ENCODE measurements at places on chromosomes 16 and 17. TPM values are rescaled to one million over a fixed set of nuclear protein-coding genes. Genes with fewer than 3 reads are reported as not detected.

- no peak for DNase-seq
Observed at GRCh38 chr16:83666449-83666848, 141.3 kb upstream of the HSBP1 start.

DNA sequence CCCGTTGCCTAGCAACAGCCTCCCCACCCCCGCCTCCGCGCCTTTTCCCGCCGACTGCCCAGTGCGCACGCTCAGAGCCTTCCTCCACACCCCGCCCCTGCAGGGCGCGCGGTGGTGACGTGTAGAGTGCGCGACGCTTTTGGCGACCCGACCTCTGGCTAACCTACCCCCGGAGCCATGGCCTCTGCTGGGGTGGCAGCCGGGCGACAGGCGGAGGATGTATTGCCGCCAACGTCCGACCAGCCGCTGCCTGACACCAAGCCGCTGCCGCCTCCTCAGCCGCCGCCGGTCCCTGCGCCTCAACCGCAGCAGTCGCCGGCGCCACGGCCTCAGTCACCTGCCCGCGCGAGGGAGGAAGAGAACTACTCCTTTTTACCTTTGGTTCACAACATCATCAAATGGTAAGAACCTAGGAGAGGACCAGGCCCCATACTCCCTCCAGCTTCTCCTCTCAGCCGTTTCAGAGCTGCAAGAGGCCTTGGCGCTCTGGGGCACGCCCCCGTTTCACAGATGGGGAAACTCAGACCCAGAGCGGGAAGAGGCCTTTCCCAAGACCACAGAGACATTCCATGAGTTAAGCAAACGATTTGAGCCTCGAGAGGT, at the start of gene MED9:
TSS of gene MED9 (plus strand) at position 136 of the 603 bp plus-strand sequence. CDS start at position 178, 42 bp downstream.
- DNase-seq = peak; percentile 85

- no peak for DNase-seq
Observed at GRCh38 chr17:76050538-76051467, 21.5 kb downstream of the SRP68 start.

DNA sequence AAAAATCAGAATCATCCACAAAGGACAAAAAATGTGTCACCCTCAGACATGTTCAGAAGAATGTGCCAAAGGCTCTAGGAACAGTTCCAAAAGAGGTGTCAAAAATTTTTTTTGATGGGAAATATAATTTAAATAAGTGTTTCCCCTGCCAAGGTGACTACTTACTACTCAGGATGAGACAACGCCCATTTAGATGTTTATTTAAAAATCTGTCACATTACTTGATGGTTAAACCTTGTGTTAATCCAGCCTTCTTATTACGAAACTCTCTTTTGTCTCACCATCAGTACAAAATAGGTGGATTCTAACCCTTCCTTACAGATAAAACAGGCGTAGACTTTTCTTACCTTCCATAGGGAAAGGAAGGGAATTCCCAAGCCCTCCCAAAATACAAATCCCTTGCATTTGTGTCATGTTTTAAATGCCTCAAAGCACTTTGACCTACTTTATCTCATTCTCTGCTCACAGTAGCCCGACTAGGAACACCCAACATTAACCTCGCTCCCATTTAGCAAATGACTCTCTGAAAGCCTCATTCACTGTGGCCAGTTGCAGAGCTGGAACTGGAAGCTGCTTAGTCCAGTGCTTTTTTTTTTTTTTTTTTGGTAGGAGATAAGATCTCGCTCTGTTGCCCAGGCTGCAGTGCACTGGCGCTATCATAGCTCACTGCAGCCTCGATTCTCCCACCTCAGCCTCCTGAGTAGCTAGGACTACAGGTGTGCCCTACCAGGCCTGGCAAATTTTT, 5.8 kb upstream of the GNA13 start:
- no peak for DNase-seq

- no peak for DNase-seq
Observed at GRCh38 chr16:968620-969019, 2.2 kb downstream of the LMF1 start.

GRCh38 chr17:38609280-38610031, 3.7 kb upstream of the SRCIN1 start:
- no peak for DNase-seq

DNA sequence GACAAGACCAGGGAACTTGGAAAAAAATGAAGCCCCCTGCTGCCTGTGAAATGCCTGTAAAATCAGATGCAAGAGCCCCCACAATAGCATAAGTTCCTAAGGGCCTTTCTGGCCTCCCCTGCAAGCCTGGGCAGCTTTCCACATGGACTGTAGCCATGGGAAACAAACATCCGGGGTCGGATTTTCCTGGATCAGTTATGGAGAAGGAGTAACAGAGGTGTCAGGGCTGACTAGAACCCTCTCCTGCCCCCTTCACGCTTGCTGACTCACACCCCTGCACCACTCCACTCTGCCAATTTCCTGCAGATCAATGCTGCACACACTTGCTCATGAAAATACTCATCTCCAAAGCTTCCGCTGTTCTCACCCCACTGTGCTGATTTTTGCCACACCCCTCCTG, 258.6 kb downstream of the CBLN1 start:
- peak; percentile 39 for DNase-seq

- peak; percentile 23 for DNase-seq
Observed at GRCh38 chr17:75514919-75515495, 330 bp downstream of the CASKIN2 start.

DNA sequence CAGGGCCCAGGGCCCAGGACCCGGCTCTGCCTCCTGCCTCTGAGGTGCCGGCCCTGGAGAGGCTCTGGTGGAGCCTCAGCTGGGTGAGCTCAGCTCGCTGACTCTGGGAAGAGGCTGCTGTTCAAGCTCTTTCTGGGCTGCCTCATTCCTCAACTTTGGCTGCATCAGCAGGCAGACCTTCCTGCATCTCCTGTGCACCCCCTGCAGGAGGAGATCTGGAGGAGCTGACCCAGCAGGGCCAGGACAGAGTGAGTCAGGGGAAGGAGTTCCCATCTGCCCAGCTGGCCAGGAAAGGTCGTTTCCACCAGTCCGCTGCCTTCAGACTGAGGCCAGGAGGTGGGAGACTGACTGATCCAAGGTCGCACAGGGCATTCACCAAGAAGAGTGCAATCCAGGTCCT, 10.7 kb downstream of the CRHR1 start:
- DNase-seq = no peak

GRCh38 chr17:2849327-2849670, 53.1 kb downstream of the RAP1GAP2 start:
- DNase-seq = no peak

- no peak for DNase-seq
Observed at GRCh38 chr16:75343941-75344340, 89.4 kb downstream of the CFDP1 start.

Gene ABR
- polyA plus RNA-seq = 111 TPM

Gene NTN3
- polyA plus RNA-seq = 0.38 TPM

Gene KRT40
- not detected for polyA plus RNA-seq

- DNase-seq = peak; percentile 81
Observed at GRCh38 chr17:42132941-42133340, 10.3 kb downstream of the HSPB9 start.

DNA sequence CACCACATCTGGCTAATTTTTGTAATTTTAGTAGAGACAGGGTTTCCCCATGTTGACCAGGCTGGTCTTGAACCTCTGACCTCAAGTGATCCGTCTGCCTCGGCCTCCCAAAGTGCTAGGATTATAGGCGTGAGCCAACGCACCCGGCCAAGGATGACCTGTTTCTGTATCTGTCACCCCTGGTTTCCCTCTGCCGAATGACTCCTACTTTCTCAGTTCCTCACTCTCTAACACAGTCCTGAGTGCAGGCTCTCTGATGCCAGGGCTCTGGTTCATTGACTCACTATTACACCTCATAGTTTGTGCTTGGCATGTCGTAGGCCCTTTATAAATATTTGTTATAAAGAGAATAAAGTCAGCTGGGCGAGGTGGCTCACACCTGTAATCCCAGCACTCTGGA, 10.7 kb upstream of the PRPF8 start:
- no peak for DNase-seq

DNA sequence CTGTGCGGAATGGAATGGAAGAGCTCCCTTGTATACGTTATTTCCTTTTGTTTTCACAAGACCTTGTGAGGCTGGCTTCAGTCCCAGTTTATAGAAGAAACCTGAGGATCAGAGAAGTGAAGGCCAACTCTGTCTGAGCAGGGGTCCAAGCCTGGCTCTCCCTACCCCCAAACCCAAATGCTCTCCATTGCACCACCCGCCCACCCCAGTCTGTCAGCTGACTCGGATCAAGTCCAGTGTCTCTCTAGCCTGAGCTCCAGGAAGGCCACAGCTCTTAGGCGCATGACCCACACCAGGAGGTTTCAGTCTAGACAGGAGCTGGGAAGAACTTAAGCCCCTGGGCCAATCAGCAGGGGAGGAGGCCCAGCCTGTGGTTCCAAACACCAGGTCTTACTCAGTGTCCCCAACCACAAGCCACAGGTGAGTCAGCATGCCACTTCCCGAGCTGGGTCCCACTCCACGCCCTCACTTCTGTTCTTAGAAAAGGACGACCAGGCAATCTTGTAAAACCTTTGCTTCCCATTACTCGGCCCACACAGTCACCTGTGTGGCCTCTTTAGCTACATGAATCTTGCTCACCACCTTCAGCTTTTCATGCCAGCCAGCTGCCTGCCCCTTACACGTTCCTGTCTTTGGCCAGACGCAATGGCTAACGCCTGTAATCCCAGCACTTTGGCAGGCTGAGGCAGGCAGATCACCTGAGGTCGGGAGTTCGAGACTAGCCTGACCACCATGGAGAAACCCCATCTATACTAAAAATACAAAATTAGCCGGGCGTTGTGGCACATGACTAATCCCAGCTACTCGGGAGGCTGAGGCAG, 27.8 kb downstream of the TK2 start:
- DNase-seq = peak; percentile 76

Gene ZFPM1
- 1.1 TPM for polyA plus RNA-seq

- DNase-seq = no peak
Observed at GRCh38 chr16:68643227-68643626, 1.9 kb upstream of the CDH3 start.

GRCh38 chr17:48629411-48629759, 3.2 kb upstream of the HOXB9 start:
- DNase-seq = no peak

Gene PRCD
- polyA plus RNA-seq = 0.32 TPM

DNA sequence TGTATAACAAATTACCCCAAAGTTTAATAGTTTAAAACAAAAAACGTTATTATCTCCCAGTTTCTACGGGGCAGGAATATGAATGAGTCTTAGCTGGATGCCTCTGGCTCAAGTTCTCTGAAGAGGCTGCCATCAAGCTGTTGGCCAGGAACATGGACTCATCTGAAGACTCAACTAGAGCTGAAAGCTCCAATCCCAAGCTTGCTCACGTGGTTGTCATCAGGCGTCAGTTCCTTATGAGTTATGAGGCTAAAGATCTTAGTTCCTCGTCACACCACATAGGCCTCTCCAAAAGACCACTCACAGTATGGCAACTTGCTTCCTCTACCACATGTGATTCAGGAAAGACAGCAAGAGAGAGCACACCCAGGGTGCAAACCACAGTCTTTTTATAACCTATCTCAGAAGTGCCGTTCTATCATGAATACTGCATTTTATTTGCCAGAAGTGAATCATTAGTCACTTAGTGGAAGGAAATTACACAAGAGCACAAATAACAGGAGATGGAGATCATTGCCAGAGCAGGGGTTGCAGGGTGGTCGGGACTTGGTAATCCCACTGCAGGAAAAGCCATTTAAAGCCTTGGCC, 48.7 kb upstream of the NLK start:
- no peak for DNase-seq

Gene BAHCC1
- 7.8 TPM for polyA plus RNA-seq

DNA sequence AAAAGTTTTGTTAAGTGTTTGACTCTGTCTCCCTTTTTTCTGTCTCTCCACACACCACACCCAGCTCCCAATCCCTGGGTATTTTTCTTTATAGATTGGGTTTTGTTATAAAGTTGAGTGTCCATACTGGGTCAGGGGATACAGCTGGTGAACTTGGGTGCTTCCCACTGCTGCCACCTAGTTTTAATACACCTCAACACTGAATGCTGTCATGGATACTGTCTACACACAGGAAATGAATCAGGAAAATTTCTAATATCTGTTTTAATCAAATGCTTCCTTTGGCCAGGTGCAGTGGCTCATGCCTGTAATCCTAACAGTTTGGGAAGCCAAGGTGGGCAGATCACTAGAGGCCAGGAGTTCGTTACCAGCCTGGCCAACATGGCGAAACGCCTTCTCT, 5.3 kb upstream of the TAOK1 start:
- no peak for DNase-seq

Gene ZNF469
- polyA plus RNA-seq = 13.3 TPM

GRCh38 chr17:48198950-48199541, 91.5 kb downstream of the SNX11 start:
- no peak for DNase-seq

Gene C16orf78
- polyA plus RNA-seq = not detected

Gene TOM1L1
- polyA plus RNA-seq = 13.0 TPM

- no peak for DNase-seq
Observed at GRCh38 chr17:37820313-37820994, 75.6 kb upstream of the HNF1B start.

- DNase-seq = peak; percentile 16
Observed at GRCh38 chr16:4261557-4262172, 11.2 kb downstream of the TFAP4 start.

DNA sequence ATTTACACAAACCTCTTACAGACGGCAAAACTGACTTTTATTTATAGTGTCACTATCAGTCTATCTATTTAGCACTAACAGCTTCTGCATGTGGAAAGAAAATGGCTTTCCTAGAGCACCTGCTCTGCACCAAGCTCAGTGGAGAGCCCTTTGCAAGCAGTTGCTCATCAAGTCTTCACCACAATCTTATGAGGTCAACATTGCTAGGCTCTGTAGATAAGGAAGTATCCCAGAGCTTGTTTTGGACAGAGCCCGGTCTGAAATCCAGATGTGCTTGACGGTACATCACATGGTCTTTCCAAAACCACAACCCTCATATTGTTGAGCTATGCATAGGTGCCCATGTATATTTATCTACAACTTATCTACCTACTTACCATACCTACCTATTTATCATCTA, 572.7 kb upstream of the CDH5 start:
- DNase-seq = no peak

DNA sequence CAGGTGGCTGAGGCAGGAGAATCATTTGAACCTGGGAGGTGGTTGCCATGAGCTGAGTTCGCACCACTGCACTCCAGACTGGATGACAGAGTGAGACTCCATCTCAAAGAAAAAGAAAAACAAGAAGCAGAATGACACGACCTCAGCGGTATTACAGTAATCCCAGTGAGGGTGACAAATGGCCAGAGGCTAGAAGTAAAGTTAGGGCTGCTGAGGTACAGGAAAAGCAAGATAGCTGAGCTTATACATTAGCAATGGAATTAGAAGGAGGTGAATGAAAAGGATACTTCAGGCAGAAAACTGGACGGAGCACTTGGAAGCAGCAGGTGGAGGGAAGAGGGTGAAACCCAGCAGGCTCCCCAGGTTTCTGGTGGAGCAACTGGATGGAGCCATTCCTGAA, 26.1 kb upstream of the AMZ2 start:
- DNase-seq = no peak

GRCh38 chr16:78543023-78543422, 443.6 kb downstream of the WWOX start:
- no peak for DNase-seq

- DNase-seq = no peak
Observed at GRCh38 chr17:32156656-32157055, 14.4 kb downstream of the RHOT1 start.

GRCh38 chr17:7034955-7035590, 742 bp upstream of the SLC16A13 start:
- no peak for DNase-seq

Gene ITGAD
- polyA plus RNA-seq = not detected

Gene OR1F1
- polyA plus RNA-seq = 0.12 TPM
